Right atrium auricular region (tissue), 2 donors: ENCODE measurements at places on chromosomes 2 and 18. TPM values are rescaled to one million over a fixed set of nuclear protein-coding genes. Genes with fewer than 3 reads are reported as not detected.

GRCh38 chr2:208654056-208654455 lies 247.5 kb downstream of the PTH2R start:
- no peak for DNase-seq

- no peak for DNase-seq
These were observed 198.6 kb downstream of the MEMO1 start for GRCh38 chr2:31812051-31812798.

DNA sequence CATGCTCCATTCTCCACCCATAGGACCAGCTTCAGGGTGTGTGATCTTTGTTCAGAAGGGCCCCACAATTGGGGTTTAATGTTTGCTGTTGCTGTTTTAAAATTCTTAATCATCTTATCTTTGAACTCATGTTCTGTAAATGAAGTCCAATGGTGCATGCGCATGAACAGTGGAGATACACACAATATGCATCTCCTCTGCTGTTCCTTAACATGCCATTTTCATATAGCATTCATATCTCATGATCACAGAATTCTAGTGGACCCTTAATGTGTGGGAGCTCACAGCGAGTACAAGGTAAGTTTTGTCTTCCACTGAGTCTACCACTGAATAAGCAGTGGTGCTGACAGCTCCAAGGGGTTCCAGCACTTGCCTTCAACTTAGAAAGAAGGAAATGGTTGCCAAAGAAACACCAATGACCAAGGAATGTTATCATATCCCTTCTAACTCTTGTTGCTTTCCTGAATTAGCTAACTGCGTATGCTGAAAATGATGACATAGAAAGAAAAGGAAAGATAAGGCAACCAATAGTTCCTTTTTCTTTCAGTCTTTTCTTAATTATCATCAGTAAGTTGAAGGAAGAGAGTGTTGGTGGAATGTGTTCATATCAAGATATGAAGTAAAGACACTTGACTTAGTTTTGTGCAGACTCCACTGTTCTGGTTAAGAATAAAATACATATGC lies 258.9 kb upstream of the FBXO11 start:
- DNase-seq: no peak

DNA sequence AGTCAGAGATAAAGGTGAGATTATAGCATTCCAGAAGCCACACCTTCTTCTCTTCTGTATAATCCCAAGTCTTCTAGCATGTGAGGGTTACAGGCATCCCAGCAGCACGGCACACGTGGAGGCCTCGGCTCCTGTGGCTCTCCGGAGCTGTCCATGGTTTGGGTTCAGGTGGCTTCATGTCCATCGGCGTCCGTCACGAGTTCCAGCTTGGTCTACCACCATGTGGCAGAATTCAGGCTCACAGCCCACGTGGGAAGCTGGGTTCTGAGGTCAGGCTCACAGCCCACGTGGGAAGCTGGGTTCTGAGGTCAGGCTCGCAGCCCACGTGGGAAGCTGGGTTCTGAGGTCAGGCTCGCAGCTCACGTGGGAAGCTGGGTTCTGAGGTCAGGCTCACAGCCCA lies 378.3 kb upstream of the SALL3 start:
- DNase-seq: no peak

NOSTRIN gene
- 30.6 TPM for total RNA-seq

IL36RN gene
- total RNA-seq: not detected

DNA sequence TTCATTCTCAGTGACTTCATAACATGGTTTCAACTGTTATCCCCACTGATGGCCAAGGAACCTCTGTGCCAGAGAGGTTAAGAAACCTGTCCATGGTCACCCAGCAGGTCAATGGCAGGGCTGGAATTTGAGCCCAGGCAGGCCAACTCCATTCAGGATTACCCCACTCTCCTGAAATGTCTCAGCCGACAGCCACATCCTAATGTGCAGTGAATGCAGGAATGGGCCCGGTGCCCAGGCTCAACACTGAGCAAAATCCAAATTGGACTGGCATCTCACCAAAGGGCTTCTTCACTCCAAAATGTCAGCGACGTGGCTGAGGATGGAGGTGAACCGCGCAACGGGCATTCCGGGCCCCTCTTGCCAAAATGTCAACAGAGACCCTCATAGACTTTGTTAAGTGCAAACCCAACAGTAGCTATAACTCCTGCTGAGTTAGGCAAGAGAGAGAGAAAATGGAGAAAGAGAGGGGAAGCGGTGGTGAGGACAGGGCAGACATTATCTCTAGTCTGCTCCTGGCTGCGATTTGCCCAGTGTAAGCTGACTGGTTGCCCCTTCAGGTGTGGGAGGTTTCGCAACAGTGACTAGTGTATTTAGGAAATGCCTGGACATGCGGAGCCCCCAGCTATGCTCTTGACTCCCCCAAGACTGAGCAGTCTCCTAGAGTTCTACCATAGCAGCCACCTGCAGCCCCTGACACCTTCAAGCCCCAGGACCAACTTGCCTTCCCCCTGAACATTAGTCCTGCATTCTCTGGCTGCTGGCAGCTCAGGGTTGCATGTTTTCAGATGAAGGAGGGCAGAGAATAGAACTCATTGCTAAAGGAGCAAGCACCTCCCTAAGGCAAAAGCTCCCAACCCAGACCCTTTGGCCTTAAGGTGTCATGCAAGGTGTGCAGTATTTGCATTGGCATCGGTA lies 167.7 kb downstream of the ANAPC1 start:
- no peak for DNase-seq

DNA sequence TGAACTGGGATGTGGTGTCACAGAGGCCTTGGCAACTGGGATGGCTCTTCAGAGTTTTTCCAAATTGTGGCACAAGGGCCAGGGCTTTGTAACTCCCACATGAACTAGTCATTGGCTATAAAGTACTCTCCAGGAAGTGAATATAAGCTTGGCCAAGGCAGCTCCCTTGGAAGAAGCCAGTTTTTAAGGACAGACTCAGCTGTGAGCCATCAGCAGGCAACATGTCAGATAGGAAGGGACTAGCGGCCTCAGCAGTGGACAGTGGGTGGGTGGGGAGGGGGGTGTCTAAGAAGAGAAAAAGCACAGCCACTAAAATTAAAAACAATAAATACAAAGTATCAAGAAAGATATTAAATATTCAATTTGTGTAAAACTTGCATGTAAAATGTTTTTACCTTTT lies 691.1 kb upstream of the PIK3C3 start:
- DNase-seq: no peak

GRCh38 chr18:58309610-58310239 lies 265.7 kb downstream of the NEDD4L start:
- DNase-seq: no peak

- DNase-seq: no peak
These were observed 861 bp upstream of the SEMA4C start for GRCh38 chr2:96870626-96871255.

DNA sequence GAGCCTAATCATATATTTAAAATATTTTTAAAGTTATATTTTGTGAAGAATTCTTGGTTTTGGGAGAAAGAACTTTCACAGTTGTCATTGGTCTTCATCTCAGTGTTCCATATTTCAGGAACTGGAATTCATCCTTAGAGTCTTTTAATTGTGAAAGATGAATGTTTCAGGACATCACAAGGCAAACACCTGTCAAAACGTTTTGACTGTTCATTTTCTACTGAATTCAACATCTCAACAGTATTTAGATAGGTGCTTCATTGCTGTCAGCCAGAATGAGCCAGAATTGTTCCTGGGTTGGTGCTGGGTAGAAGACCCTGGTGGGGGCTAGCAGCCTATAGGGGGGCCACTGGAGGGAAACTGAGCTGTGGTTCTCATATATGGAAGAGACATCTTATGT lies 255.1 kb upstream of the CXCR4 start:
- no peak for DNase-seq

PLA2R1 gene
- 3.3 TPM for total RNA-seq

- no peak for DNase-seq
These were observed 12.1 kb upstream of the GBX2 start for GRCh38 chr2:236180076-236180816.

PGAP1 gene
- 5.7 TPM for total RNA-seq

KCNE4 gene
- total RNA-seq: 3.4 TPM
